ENCODE measurements at places on chromosomes 13 and 19.

DNA sequence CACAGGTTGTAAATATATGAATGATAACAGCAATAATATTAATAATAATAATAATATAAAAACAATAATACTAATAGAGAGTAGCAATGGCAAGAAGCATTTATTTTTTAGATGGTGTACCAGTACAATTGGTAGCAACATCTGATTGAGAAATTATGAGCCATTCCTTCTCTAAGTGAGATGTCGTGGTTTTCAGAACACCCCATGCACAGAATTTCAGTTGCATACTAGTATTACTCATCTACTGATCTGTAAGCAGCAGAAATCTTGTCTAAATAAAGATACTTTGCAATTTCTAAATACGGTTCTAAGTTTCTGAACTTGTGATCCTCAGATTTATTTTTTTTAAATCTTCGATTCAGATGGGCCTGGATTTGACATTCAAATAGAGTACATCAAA lies 788.0 kb upstream of the ATXN8OS start:
- no peak for DNase-seq

DNA sequence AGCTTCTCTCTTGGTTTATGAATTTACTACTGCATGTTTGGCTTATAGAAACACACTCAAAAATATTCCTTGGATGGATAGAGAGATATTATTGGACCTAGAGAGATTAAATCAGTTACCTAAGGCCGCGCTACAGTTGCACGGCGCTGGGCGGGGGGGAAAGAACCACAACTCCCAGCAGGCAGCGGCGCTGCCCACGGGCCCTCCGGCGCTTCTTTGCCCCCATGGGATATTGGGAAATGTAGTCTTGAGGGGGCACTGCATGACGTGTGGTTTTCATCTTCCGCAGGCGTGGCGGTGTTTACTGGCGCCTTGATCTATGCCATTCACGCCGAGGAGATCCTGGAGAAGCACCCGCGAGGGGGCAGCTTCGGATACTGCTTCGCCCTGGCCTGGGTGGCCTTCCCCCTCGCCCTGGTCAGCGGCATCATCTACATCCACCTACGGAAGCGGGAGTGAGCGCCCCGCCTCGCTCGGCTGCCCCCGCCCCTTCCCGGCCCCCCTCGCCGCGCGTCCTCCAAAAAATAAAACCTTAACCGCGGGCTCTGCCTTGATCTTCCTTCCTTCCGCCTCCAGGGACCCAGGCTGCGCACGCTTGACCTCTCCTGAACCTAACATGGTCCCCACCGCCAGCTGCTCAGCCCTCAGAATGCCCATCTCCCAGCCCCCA lies 4.8 kb downstream of the EMP3 start:
- peak; percentile 82 for DNase-seq

- DNase-seq = no peak
Measured at GRCh38 chr13:42055500-42056085, 7.1 kb downstream of the DGKH start.

DNA sequence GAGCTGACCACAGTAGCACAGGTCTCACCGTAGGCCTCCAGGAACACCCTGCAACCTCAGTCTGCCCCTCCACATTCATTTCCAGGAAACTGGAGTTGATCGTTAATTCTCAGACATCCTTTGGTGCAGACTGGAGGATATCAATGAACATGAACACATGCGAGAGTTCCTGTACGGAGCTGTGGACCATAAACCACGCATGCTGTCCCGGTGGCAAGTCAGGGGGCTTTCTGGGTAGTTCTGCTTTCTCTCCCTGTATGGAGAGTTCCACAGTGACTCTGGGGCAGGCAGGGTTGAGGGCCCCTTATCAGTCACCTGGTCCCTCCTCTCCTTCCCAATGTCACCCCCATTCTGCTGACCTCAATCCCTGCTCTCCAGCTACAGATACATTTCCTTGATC lies 55.5 kb upstream of the URI1 start:
- no peak for DNase-seq

DNA sequence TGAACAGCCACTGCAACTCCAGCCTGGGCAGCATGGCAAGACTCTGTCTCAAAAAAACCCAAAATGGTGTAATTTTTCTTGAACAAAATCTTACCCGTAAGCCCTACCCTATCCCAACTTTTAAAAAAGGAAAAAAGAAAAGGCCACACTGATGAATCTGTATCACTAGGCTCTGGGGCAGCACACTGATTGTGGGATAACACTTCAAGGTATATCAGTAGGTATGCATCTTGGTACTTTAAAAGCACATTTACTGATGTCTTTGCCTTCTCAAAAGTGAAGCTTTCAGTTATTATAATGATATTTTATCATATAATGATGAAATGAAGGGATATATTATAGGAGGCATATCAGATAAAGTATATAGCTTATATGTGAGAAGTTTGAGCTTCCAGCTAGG lies 24.3 kb downstream of the ZNF112 start:
- no peak for DNase-seq

GRCh38 chr19:19460761-19461265 lies 54.5 kb downstream of the TSSK6 start:
- DNase-seq = peak; percentile 36

- no peak for DNase-seq
Measured at GRCh38 chr19:30373593-30373992, 1.4 kb downstream of the ZNF536 start.

DNA sequence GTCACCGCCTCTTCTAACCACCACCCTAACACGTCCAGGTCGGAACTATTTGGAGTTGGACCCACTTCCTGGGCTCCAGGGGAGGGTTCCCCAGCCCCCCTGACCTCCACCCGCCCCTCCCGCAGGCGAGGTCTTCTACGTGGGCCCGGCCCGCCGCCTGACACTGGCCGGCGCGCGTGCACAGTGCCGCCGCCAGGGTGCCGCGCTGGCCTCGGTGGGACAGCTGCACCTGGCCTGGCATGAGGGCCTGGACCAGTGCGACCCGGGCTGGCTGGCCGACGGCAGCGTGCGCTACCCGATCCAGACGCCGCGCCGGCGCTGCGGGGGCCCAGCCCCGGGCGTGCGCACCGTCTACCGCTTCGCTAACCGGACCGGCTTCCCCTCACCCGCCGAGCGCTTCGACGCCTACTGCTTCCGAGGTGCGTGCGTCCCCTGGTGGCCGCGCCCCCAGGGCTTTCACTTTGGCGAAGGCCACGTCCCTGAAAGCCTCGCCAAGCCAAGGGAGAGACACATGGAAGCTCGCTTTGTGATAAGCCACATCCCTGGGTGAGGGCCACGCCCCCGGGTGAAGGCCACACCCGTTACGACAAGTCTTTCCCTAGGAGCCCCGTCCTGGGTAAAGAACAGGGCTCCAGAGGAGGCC lies 13.2 kb downstream of the NCAN start:
- peak; percentile 81 for DNase-seq

DNA sequence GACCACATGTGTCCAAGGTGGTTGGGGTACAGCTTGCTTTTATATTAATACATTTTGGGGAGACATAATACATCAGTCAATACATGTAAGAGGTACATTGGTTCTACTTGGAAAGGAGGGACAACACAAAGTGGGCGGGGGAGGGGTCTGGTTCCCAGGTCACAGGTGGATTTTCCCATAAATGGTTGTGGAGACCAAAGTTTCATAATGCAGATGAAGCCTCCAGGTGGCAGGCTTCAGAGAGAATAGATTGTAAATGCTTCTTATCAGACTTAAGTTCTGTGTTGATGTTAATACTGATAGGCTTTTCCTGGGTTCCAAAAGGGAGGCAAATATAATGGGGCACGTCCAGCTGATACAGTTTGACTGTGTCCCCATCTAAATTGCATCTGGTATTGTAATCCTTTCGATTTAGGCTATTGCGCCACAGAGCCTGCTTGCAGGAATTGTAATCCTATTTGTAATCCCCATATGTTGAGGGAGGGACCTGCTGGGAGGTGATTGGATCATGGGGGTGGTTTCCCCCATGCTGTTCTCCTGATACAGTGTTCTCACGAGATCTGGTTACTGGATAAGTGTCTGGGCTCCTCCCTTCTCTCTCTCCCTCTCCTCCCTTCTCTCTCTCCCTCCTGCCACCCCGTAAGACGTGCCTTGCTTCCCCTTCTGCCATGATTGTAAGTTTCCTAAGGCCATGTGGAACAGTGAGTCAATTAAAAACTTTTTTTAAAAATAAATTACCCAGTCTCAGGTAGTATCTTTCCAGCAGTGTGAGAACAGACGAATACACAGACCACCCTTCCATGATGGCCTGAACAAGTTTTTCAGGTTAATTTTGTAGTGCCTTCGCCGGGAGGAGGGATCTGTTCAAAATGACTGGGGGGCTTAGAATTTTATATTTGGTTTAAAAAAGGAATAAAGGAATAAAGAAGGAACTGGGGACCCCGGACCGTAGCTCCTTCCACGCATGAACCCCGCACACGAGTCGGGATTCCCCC lies 44.9 kb downstream of the ZNF823 start:
- DNase-seq = no peak

DNA sequence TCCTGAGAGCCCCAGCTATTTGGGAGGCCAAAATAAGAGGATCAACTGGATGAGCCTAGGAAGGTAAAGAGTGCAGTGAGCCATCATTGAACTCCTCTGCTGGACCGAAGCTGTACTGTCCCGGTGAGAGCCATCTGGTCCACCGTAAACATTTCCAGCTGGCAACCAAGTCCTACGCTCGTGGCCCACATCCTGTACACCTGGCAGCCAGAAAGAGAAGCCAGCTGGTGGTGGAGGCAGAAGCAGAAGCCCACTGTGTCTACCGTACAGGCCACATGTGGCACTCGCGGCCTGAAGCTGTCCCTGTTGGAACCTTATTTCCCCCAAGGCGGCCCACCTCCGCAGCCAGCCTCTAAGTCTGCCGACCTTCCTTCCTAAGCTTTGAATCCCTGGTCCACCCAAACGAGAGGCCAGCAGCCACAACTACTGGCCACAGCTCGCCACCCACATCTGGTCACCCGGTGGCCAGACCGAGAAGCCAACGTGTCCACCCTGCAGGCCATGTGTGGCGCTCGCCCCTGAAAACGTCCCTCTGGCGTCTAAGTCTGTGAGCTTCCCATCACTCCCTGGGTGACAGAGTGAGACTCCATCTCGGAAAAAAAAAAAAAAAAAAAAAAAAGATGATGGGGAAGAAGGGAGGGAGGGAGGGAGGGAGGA lies 14.2 kb upstream of the ZNF91 start:
- no peak for DNase-seq

DNA sequence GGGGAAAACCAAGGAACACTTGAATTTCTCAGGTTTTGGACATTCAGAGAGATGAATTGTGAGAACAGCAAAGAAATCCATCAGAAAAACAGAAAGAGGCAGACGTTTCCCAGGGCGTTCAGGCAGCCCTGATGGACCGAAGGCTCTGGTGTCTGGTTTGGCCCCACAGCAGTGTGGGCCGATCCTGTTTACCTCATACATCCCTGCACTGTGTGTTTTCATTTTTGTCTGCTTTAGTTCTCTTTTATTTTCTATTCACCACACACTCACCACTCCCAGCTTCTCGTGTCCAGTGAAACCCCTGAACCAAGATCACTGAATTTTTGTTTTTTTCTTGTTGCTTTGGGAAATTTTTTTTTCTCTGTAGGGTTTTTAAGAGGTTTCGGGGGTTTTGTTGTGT lies 11.9 kb upstream of the WDR18 start:
- DNase-seq = no peak

GRCh38 chr13:31870511-31870910 lies 131.2 kb downstream of the RXFP2 start:
- no peak for DNase-seq

GRCh38 chr19:57935731-57936130 lies 529 bp upstream of the ZNF418 start:
- DNase-seq = no peak

DNA sequence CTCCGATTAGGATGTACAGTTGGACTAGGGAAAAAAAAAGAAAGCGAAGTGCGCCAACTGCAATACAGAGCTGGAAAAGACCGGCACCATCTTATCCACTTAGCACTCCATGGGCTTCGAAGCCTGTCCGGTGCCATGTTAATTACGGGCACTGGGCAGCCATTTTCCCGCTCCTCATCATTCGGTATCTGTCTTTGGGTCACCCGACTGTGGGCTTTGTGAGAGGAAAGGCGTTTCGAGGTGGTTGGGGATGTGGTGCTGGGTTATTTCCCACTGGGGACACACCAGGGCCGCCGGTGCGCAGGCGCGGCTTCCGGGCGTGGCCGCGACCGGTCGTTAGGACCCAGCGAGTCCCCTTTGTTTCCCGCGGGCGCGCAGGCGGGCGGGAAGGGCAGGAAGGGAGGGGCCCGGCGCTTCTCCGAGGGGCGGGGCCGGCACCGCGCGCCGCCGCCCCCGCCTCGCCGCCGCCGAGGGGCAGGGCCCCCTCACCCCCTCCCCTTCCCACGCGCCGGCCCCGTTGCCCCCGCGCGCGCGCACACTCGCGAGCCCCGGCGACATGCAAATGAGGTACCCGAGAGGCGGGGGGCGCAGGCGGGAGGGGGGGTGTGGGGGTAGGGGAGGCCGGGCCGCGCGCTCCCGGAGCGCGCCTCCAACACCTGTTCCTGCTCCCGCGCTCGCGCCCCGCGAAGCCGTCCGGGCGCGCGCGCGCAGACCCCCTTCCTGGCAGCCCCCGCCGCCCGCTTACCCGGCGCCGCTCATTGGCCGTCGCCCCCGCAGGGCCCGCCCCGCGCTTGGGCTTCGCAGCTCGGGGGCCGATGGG lies at the start of gene ZNF524:
ZNF524 (plus strand) TSS at position 447 of the 820 bp plus-strand sequence. CDS start 1,825 bp downstream, outside the sequence.
- DNase-seq = peak; percentile 87

GRCh38 chr13:75647126-75647784 lies 11.1 kb downstream of the LMO7 start:
- no peak for DNase-seq

DNA sequence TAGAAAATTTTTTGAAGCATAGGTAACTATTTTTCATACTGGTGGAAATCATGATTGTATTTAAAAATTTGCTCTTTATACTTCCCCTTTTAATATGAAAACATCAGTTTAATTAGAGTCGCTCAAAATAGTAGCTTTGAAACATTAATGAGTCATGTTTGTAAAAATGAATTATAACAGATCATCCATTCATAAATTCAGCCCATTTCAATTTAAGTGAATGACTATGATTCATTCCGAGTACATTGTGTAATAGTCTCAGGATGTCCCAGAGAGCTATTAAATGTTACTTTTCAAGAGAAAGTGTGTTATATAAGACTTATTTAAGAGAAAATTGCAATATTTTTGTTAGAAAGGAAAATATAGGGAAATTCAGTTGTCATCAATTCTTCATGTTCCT lies 111.0 kb downstream of the FNDC3A start:
- DNase-seq = no peak

DNA sequence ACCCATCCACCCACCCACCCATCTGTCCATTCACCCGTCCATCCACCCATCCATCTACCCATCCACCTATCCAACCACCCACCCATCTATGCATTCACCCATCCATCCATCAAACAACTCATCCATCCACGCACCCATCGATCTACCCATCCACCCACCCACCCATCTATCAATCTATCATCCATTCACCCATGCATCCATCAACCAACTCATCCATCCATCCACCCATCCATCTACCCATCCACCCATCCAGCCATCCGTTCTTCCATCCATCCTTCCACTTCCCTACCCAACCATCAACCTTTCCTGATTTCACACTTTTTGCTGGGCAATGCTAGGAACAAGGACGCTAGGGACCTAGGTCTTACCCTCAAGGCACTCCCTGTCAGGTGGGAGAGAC lies 2.1 kb downstream of the TMEM238 start:
- no peak for DNase-seq
